ENCODE measurements at places on chromosomes 5 and 9.

DNA sequence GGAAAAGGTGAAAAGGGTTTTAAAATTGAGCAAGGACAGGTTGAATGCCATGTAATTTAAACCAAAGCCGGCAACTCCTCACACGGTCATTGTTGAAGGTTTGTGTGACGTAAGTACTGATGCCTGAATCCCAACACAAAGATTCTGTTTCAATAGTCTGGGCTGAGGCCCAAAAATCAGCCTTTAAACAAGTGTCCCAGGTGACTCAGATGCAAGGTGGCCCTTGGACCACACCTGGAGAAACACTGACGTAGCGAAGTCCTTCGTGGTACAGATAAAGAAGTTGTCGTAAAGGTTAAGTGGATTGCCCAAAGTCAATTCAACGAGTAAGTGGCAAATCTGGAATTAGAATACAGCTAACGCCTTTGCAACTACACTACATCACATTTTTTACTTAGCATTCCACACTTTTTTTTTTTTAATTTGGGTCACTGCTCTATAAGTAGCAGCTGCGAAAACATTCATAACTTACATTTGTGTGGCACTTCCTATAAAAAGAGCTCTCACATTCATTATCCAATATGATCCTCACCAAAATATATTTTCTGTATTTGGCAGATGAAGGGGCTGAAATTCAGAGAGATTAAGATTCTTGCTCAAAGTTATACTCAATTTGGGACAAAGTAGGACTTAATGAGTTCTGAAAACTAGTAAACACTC is 111.3 kb downstream of the LPAR1 start:
- no peak for DNase-seq

DNA sequence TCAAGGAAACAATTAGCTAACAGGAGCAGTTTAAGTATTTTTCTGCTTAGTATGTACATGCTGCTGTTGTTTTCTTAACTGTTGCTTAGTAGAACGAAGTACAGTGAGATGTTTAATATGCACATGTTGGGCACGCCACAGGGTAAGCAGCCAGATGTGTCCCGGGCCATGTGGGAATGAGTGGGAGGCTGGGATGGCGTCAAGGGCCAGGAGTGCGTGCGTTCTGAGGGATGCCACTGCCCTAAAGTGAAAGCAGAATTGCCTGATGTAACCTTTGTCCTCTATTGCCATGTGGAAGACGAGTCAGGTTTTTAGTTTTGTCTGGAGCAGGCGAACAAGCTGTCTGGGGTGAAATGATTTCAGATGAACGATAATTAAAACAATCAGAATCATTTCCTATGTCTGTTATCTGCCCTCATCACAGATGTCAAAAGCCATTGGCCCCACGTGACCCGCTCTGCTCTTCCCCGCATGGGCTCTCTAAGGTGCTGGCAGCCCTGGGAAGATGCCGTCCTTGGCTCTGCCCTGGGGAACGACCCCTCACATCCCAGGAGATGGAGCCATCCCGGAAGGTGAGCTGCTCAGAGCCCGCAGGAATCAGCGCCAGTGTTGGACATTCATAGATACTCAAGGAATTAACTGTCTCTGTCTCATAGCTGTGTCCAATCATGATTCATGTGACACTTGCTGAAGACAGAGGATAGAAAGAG is 356.6 kb upstream of the IRX4 start:
- DNase-seq, result no peak

- no peak for DNase-seq
Observed at GRCh38 chr5:106801554-106801953, 869.2 kb downstream of the EFNA5 start.

GRCh38 chr5:15064396-15064795 is 192.8 kb upstream of the ANKH start:
- DNase-seq, result no peak

- DNase-seq, result no peak
Observed at GRCh38 chr5:159324102-159324755, 6.1 kb downstream of the IL12B start.

Data from uterus (tissue), 4 donors.